Effector memory CD8-positive, alpha-beta T cell (primary cell): ENCODE measurements at places on chromosomes 7 and 10.

DNA sequence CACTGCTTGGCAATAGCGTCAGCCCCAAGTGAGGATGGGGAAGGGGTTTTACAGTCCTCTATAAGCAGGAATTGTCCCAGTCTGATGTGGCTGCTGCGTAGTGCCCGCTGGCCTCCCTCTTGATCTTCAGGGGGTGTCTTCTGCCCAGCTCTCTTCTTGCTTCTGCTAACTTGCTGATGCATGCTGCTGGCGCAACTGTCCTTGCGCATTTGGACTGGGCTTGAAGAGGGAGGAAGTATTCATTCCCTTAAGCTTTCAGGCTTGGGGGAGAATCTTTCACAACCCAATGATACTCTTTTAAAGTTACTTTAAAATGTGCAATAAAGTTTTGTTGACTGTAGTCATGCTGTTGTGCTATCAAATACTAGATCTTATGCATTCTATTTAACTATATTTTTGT lies 10.3 kb downstream of the GALNT11 start:
- no peaks in the 10 kb centered on the region for H3K27me3 ChIP-seq
- no peak overlapping the region for H3K4me3 ChIP-seq
- H3K4me1 ChIP-seq: peaks cover 13% of the 10 kb centered on the region
- peaks cover 5% of the 10 kb centered on the region for H3K36me3 ChIP-seq
- H3K27ac ChIP-seq: no peak overlapping the region
- DNase-seq: no peak

DNA sequence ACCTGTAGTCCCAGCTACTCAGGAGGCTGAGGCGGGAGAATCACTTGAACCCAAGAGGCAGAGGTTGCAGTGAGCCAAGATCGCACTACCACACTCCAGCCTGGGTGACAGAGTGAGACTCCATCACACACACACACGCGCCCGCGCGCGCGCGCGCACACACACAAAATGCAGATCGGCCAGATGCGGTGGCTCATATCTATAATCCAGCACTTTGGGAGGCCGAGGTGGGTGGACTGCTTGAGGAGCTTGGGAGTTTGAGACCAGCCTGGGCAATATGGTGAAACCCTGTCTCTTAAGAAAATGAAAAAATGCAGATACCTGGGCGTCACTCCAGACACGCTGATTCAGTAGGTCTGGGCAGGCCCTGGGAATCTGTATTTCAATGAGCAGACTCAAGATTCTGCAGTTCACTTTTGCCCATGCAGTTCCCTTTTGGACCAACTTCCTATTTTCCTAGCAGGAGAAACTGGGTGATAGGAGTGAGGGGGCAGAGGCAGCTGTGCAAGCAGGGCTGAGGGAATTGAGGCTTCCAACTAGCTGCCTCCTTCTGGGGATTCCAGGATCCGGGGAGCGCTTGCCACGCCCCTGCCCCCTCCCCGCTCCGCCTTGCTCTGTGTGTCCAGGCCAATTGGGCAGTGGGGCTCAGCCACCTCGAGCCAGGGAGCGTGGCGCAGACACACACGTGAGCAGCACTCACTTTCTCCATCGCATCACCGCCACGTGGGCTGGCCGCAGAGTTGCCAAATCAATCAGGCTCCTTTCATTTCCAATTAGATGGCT lies 173.6 kb downstream of the SH3PXD2A start:
- H3K36me3 ChIP-seq: no peaks in the 10 kb centered on the region
- no peak for DNase-seq
- no peaks in the 10 kb centered on the region for H3K27me3 ChIP-seq
- H3K4me1 ChIP-seq: peaks cover 6% of the 10 kb centered on the region
- no peak overlapping the region for H3K4me3 ChIP-seq

- H3K4me1 ChIP-seq: peaks cover 1% of the 10 kb centered on the region
- H3K36me3 ChIP-seq: no peaks in the 10 kb centered on the region
- no peak overlapping the region for H3K4me3 ChIP-seq
These were observed 113.0 kb downstream of the COL28A1 start for GRCh38 chr7:7422641-7423040.

GRCh38 chr7:146635205-146636032 lies 518.8 kb downstream of the CNTNAP2 start:
- no peaks in the 10 kb centered on the region for H3K27me3 ChIP-seq
- H3K36me3 ChIP-seq: no peaks in the 10 kb centered on the region
- no peaks in the 10 kb centered on the region for H3K4me1 ChIP-seq
- no peak overlapping the region for H3K27ac ChIP-seq

GRCh38 chr10:57963546-57963945 lies 304.1 kb downstream of the IPMK start:
- H3K27ac ChIP-seq: no peak overlapping the region
- no peak overlapping the region for H3K4me3 ChIP-seq
- no peaks in the 10 kb centered on the region for H3K36me3 ChIP-seq
- no peak for DNase-seq

DNA sequence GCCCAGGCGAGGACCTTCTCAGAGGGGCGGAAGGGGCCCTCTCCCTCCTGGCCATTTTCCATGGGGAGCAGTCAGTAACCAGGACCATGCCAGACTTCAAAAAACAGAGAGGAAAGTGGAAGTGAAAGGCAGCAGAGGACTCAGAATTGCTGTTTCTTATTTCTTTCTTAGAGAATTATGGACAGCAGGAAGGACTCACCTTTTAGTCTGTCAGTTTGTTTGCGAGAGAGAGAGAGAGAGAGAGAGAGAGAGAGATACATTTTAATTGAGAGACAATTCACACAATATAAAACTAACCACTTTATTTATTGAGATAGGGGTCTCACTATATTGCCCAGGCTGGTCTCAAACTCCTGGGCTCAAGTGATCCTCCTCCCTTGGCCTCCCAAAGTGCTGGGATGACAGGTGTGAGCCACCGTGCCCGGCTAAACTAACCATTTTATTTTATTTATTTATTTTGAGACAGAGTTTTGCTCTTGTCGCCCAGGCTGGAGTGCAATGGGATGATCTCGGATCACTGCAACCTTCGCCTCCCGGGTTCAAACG lies 24.5 kb downstream of the SCD start:
- H3K4me3 ChIP-seq: no peak overlapping the region
- DNase-seq: no peak
- no peaks in the 10 kb centered on the region for H3K27me3 ChIP-seq
- H3K27ac ChIP-seq: no peak overlapping the region
- H3K36me3 ChIP-seq: peaks cover 24% of the 10 kb centered on the region
